ENCODE measurements at places on chromosomes 16 and 17. TPM values are rescaled to one million over a fixed set of nuclear protein-coding genes. Genes with fewer than 3 reads are reported as not detected.

TBKBP1 gene
- 15.0 TPM for total RNA-seq

HID1 gene
- total RNA-seq = 19.3 TPM

NPIPA5 gene
- total RNA-seq = 1.6 TPM

CDRT15 gene
- total RNA-seq = not detected

TMEM238L gene
- total RNA-seq = not detected

ABCA8 gene
- 0.25 TPM for total RNA-seq

RDM1 gene
- total RNA-seq = not detected

Measured in bladder microvascular endothelial cell (primary cell).